Karpas-422 (cell line): ENCODE measurements at places on chromosomes 5 and 9. TPM values are rescaled to one million over a fixed set of nuclear protein-coding genes. Genes with fewer than 3 reads are reported as not detected.

The HEMGN gene
- total RNA-seq, result not detected in 2 replicates

The F2R gene
- not detected in 2 replicates for total RNA-seq

The MLANA gene
- not detected in 2 replicates for total RNA-seq

The AMBP gene
- total RNA-seq, result not detected in 2 replicates

- no peaks in the 10 kb centered on the region for H3K4me1 ChIP-seq
- no peaks in the 10 kb centered on the region for H3K27me3 ChIP-seq
- no peaks in the 10 kb centered on the region for H3K36me3 ChIP-seq
- H3K27ac ChIP-seq, result no peak overlapping the region
- no peak overlapping the region for H3K4me3 ChIP-seq
These were observed 226.1 kb downstream of the SLIT3 start for GRCh38 chr5:169074839-169075238.

- no peak overlapping the region for H3K27ac ChIP-seq
- no peaks in the 10 kb centered on the region for H3K27me3 ChIP-seq
- H3K36me3 ChIP-seq, result no peaks in the 10 kb centered on the region
- no peak for DNase-seq
- H3K4me3 ChIP-seq, result no peak overlapping the region
These were observed 4.8 kb upstream of the TMEM171 start for GRCh38 chr5:73115399-73116051.

- no peak for DNase-seq
- no peak overlapping the region for H3K4me3 ChIP-seq
- H3K27me3 ChIP-seq, result no peaks in the 10 kb centered on the region
- no peak overlapping the region for H3K27ac ChIP-seq
- no peaks in the 10 kb centered on the region for H3K36me3 ChIP-seq
These were observed 6.6 kb downstream of the OTULINL start for GRCh38 chr5:14588145-14588544.

DNA sequence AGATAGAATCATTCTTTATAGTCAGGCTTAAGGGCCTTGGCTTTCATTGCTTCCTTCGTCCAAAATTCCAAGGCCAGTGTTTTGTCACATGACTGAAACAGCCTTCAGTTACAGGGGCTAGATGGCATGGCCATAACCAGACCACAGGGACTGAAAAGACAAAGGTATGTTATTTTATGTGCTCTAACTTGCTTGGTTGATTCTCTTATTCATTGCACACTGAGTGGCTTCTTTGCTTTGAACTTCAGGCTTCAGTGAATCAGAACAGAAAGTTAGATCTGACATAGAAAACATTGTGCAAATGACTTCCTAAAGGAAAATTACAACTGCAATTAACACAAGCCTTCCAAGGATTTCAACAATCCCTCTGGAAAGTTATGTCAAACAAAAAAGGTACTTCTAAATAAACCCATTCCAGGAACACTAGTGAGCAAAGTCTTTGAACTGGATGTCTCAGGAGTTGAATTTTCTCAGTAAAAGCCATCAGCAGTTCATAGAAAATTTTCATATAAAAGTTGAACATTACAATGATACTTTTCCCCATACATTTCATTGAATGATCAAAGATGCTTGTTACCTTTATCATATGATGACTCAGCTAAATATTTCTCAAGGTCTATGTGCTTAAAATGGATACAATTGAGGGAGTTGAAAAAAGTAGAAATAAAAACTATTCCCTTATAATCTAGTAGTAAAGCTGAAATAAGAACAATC lies 355.3 kb downstream of the TMEM232 start:
- no peaks in the 10 kb centered on the region for H3K27me3 ChIP-seq
- no peaks in the 10 kb centered on the region for H3K36me3 ChIP-seq
- no peak overlapping the region for H3K27ac ChIP-seq
- peaks cover 11% of the 10 kb centered on the region for H3K4me1 ChIP-seq
- no peak for DNase-seq
- no peak overlapping the region for H3K4me3 ChIP-seq

GRCh38 chr9:131546336-131547084 lies 1.2 kb downstream of the PRRT1B start:
- H3K27me3 ChIP-seq, result no peaks in the 10 kb centered on the region
- DNase-seq, result no peak
- H3K27ac ChIP-seq, result no peak overlapping the region
- no peak overlapping the region for H3K4me3 ChIP-seq
- no peaks in the 10 kb centered on the region for H3K4me1 ChIP-seq

GRCh38 chr5:139676951-139677735 lies 29.0 kb downstream of the CXXC5 start:
- H3K36me3 ChIP-seq, result no peaks in the 10 kb centered on the region
- no peak overlapping the region for H3K4me3 ChIP-seq
- no peak overlapping the region for H3K27ac ChIP-seq
- no peak for DNase-seq
- H3K27me3 ChIP-seq, result no peaks in the 10 kb centered on the region
- no peaks in the 10 kb centered on the region for H3K4me1 ChIP-seq

DNA sequence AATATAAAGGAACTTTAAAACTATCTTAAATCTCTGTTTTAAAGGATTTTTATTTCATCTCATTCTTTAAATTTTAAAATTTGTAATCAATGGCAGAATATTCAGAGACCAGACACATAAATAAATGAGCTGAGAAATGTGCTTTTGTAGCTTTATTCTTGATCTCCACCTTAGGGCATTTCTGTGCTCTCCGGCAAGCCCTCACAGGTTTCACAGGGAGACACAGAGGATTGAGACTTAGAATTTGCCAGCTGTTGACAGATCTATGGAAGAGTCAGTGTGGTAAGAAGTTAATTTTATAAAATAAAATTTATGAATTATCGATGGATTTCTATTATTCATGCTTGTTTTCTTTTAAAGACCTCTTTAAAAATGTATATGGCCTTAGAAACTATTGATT lies 206.8 kb downstream of the CD180 start:
- no peak for DNase-seq

DNA sequence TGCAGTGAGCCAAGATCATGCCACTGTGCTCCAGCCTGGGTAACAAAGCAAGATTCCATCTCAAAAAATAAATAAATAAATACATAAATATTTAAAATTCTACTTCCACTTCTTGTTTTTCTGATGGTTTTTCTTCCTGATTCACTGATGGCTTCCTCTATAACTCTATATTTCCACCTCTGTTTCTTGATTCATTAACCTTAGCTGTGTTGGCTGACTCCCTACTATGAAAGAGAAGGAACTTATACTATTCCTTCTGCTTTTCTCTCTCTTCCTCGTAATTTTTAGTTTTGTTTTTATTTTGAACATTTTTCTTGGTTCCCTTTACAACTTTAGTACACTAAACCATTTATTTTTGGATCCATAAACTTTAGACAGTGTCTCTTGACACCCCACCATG lies 103.5 kb downstream of the MAMDC2 start:
- no peaks in the 10 kb centered on the region for H3K36me3 ChIP-seq
- no peak for DNase-seq
- H3K27ac ChIP-seq, result no peak overlapping the region
- no peaks in the 10 kb centered on the region for H3K4me1 ChIP-seq
- H3K4me3 ChIP-seq, result no peak overlapping the region
- no peaks in the 10 kb centered on the region for H3K27me3 ChIP-seq
